ENCODE measurements at places on chromosomes 3 and 15. TPM values are rescaled to one million over a fixed set of nuclear protein-coding genes. Genes with fewer than 3 reads are reported as not detected.

The B2M gene
- total RNA-seq, result 175 TPM

The COL6A5 gene
- total RNA-seq, result not detected

The TRAIP gene
- 6.6 TPM for total RNA-seq

The GOLGA6L7 gene
- not detected for total RNA-seq

The SKOR1 gene
- total RNA-seq, result 0.63 TPM

The XCR1 gene
- total RNA-seq, result not detected

The TLE3 gene
- 144 TPM for total RNA-seq

The FBXL2 gene
- 96.7 TPM for total RNA-seq

The ACOX2 gene
- 3.4 TPM for total RNA-seq

The VPS13C gene
- 245 TPM for total RNA-seq

The TTLL13 gene
- total RNA-seq, result not detected

The UMPS gene
- total RNA-seq, result 40.4 TPM

The CCDC54 gene
- total RNA-seq, result 1.6 TPM

The DUOXA2 gene
- total RNA-seq, result not detected

The MINAR1 gene
- 4.4 TPM for total RNA-seq

The GRK7 gene
- 0.31 TPM for total RNA-seq

The TM2D3 gene
- 111 TPM for total RNA-seq

The NMB gene
- total RNA-seq, result 2.2 TPM

The MESP2 gene
- total RNA-seq, result not detected

The ANKUB1 gene
- 0.63 TPM for total RNA-seq

The FGF7 gene
- total RNA-seq, result 0.94 TPM

The CHL1 gene
- total RNA-seq, result 1,059 TPM

The RPL39L gene
- 13.5 TPM for total RNA-seq

The IL20RB gene
- total RNA-seq, result 1.3 TPM

The AHSG gene
- 0.63 TPM for total RNA-seq

The FBXW12 gene
- 2.8 TPM for total RNA-seq

The TASOR gene
- 162 TPM for total RNA-seq

The NTRK3 gene
- 95.2 TPM for total RNA-seq

The TMIE gene
- 4.1 TPM for total RNA-seq

The WDR93 gene
- total RNA-seq, result 0.63 TPM

The ARRDC4 gene
- total RNA-seq, result 43.8 TPM

The CLDN11 gene
- total RNA-seq, result 2.8 TPM

The MYLK gene
- 5.3 TPM for total RNA-seq

The SERINC4 gene
- total RNA-seq, result not detected

The WDR49 gene
- 8.8 TPM for total RNA-seq

The DCLK3 gene
- 10.3 TPM for total RNA-seq

The PLXNB1 gene
- 152 TPM for total RNA-seq

The KBTBD8 gene
- total RNA-seq, result 13.8 TPM

The CD86 gene
- 0.94 TPM for total RNA-seq

The GPR27 gene
- 27.9 TPM for total RNA-seq

The DENND6A gene
- total RNA-seq, result 58.8 TPM

The CHAC1 gene
- 4.4 TPM for total RNA-seq

The PAQR9 gene
- 1.6 TPM for total RNA-seq

The THUMPD3 gene
- 67.3 TPM for total RNA-seq

The ITPKA gene
- 1.3 TPM for total RNA-seq

The CAPN3 gene
- total RNA-seq, result 1.9 TPM

The PLCH1 gene
- total RNA-seq, result 13.1 TPM

The SEMA6D gene
- total RNA-seq, result 85.1 TPM

The CD200 gene
- 57.6 TPM for total RNA-seq

The LOXL1 gene
- 3.4 TPM for total RNA-seq

The ZNF662 gene
- total RNA-seq, result 35.7 TPM

The CACNA2D3 gene
- total RNA-seq, result 16.6 TPM

The GABRR3 gene
- not detected for total RNA-seq

The TMC3 gene
- 0.31 TPM for total RNA-seq

The TAMM41 gene
- total RNA-seq, result 26.6 TPM

The ACKR4 gene
- total RNA-seq, result not detected

The AMT gene
- 2.5 TPM for total RNA-seq

The ACTRT3 gene
- 2.8 TPM for total RNA-seq

The SLC12A1 gene
- total RNA-seq, result 2.2 TPM

The CHDH gene
- total RNA-seq, result 1.3 TPM
